Activated T-helper 2 cell treated with anti-CD3 and anti-CD28 coated beads, Interferon-gamma antibody, Interleukin-2, Interleukin-4, amounts not matched to agents 10 μg/mL and 5 μg/mL and 100 μg/mL, durations not matched to agents 14 hours and 24 hours and 36 hours (primary cell): ENCODE measurements at places on chromosomes 11 and 22. TPM values are rescaled to one million over a fixed set of nuclear protein-coding genes. Genes with fewer than 3 reads are reported as not detected.

GAL3ST1 gene
- not detected in 2 replicates for total RNA-seq

GRCh38 chr11:1892116-1892515 lies 421 bp upstream of the PRR33 start:
- H3K27me3 ChIP-seq, result peaks cover 12% of the 10 kb centered on the region
- peaks cover 19% of the 10 kb centered on the region for H3K4me1 ChIP-seq
- no peak overlapping the region for H3K27ac ChIP-seq
- no peak for DNase-seq

DNA sequence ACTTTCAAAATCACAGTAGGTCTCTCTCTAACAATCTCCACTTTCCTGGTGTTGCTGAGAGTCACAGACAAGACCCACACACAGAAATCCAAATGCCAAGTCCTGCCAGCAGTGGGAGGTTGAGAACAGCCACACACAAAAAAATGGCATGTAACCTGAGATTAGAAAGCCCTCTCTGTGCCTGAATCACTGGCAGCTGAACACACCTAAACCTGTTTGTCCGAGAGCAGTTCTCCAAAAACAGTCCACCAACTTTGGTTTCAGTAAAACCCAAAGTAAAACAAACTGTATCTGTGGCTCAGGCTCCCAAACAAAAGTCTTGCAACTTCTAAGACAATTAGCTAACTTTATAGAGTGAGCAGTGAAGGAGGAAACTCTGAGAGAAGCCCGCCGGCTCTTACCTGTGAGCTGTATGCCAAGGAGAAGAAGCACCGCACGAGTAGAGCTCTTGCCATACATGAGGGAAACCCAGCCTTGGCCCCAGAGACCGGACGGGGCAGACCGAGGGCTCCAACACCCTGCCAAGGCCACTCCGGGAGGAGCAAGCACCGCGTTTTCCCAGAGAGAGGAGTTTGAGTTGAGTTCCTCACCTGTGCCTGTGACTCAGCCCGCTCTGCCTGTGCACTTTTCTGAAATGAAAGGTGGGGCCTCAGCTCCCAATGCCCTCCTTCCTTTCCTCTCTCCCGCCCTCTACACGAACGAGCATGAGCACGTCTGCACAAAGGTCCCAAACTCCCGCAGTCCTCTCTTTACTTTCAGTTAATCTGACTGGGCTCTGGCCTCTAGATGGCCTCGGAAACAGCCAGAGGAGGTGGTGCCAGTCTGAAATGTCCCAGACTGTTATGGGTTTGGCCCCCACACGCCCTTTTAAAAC lies at the start of gene MPZL2:
TSS of gene MPZL2 (minus strand) at position 603 of the 874 bp plus-strand sequence. CDS start at position 459, 144 bp downstream.
- H3K4me3 ChIP-seq, result peak within 1 kb of the TSS; percentile 87
- peaks cover 7% of the 10 kb centered on the region for H3K27me3 ChIP-seq
- H3K4me1 ChIP-seq, result peaks cover 50% of the 10 kb centered on the region
- no peak for DNase-seq
- H3K36me3 ChIP-seq, result peaks cover 22% of the 10 kb centered on the region

BIK gene
- 2.5 and 3.1 TPM in 2 replicates for total RNA-seq

MAP4K2 gene
- 72.1 and 77.5 TPM in 2 replicates for total RNA-seq

- H3K27ac ChIP-seq, result no peak overlapping the region
- no peak overlapping the region for H3K4me3 ChIP-seq
- no peak for DNase-seq
- no peaks in the 10 kb centered on the region for H3K36me3 ChIP-seq
- H3K4me1 ChIP-seq, result peaks cover 4% of the 10 kb centered on the region
- no peaks in the 10 kb centered on the region for H3K27me3 ChIP-seq
Measured at GRCh38 chr11:127470306-127470884, 469.8 kb upstream of the KIRREL3 start.

ANKK1 gene
- total RNA-seq, result 0.11 TPM in 1 of 2 replicates, not detected in the other

- DNase-seq, result peak; percentile 62
- peak within 1 kb of the TSS; percentile 99 for H3K27ac ChIP-seq
- H3K4me3 ChIP-seq, result peak within 1 kb of the TSS; percentile 100
- no peaks in the 10 kb centered on the region for H3K27me3 ChIP-seq
- peaks cover 23% of the 10 kb centered on the region for H3K36me3 ChIP-seq
Measured at GRCh38 chr22:46737976-46738646, at the start of gene CERK. CERK (minus strand) TSS chr22:46738252; CDS start chr22:46738148, 104 bp downstream.

GRCh38 chr11:95335989-95336388 lies 105.0 kb upstream of the SESN3 start:
- no peak for DNase-seq
- no peak overlapping the region for H3K4me3 ChIP-seq
- H3K27me3 ChIP-seq, result no peaks in the 10 kb centered on the region
- no peak overlapping the region for H3K27ac ChIP-seq
- peaks cover 13% of the 10 kb centered on the region for H3K4me1 ChIP-seq
- H3K36me3 ChIP-seq, result no peaks in the 10 kb centered on the region

DNA sequence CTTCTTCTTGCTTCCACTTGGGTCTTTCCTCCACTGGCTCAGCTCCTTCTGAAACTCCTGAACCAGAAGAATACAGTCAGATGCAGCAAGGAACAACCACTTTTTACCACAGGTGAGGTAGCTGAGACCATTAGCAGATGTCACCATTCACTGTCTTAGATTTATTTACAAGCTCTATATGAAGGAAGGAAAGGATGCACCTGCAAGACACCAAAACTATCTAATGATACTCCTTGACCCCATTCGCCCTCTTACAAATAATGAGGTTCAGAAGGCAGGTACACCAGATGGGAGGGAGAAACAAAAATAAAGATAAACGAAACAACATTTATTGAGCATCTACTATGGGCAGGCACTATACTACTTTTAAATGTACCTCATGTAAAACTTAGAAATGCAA lies 10.3 kb downstream of the TFIP11 start:
- DNase-seq, result no peak
- H3K27me3 ChIP-seq, result no peaks in the 10 kb centered on the region
- peaks cover 24% of the 10 kb centered on the region for H3K4me1 ChIP-seq
- H3K27ac ChIP-seq, result no peak overlapping the region

CCDC89 gene
- total RNA-seq, result not detected in 2 replicates

OR8A1 gene
- total RNA-seq, result not detected in 2 replicates

HIKESHI gene
- total RNA-seq, result 49.1 and 56.0 TPM in 2 replicates

DNA sequence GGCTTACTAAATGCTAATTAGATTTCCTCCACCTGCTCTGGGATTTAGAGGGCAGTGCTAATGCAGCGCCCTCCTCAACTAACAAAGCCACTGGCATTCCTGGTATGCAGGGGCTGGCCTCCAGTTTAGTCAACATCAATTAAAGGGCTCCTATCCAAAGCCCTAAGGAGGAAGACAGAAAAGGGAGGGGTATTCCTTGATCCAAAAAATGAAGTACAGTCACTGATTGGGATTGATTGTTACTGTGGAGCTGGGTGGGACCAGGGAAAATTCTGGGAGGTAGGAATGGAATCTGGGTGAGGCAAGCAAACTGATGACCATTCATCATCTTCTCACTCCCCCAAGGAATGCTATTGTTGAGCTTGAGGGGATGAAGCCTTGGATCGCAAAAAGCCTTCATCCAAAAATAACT lies 52.2 kb downstream of the GAB2 start:
- peaks cover 42% of the 10 kb centered on the region for H3K4me1 ChIP-seq
- peaks cover 32% of the 10 kb centered on the region for H3K36me3 ChIP-seq
- H3K4me3 ChIP-seq, result no peak overlapping the region
- no peak overlapping the region for H3K27ac ChIP-seq
- no peaks in the 10 kb centered on the region for H3K27me3 ChIP-seq

DNA sequence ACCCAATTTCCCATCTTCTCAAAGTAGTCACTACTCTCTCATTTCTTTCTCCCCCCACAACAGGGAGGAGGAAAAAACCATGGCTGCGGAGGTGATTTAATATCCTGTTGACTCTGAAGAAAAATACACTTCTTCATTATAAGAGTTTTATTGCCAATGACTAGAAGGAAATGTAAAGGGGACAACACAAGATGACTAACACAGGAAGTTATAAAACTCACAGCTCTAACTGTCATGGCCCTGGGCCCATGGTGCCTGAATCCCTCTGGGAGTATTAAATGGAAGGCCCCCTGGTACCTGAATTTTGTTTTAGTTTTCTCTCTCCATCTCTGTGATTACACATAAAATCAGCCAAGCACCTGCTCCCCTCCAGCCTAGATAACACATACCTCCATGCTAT lies 352.8 kb upstream of the FAT3 start:
- no peak overlapping the region for H3K27ac ChIP-seq
- DNase-seq, result no peak
- no peaks in the 10 kb centered on the region for H3K4me1 ChIP-seq

DNA sequence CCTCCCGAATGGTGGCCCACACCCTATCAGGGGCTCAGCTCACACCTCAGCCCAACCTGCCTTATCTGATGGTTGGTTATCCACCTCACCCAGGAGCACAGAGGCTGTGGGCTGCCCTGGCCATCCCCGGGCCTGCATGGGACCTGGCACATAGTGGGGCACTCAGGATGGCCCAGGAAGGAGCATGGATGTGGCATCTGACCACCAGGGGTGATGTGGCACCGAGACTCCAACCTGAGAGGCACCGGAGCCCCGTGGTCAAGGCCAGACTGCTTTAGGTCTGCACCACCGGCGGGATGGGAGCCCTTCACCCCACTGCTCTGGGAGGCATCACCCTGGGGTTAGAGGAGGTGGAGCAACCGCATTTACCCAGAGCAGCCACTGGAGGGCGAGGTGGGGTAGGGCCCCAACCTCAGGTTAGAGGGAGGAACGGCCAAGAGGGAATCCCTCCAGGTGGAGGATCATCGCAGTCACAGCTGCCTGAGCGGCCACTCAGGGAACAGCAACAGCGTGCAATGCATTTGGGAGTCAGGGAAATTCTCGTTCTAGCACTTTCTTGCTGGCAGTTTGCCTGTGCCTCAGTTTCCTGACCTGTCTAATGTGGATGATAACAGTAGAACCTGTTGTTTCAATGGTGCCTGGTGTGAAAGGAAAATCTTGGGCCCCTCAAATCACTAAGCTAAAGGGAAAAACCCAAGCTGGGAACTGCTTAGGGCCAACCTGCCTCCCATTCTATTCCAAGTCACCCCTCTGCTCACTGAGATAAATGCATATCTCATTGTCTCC lies 52.9 kb upstream of the CARS1 start:
- H3K4me3 ChIP-seq, result no peak overlapping the region
- H3K27ac ChIP-seq, result no peak overlapping the region
- peaks cover 2% of the 10 kb centered on the region for H3K36me3 ChIP-seq
- no peak for DNase-seq
- H3K4me1 ChIP-seq, result no peaks in the 10 kb centered on the region

GAB4 gene
- total RNA-seq, result 0.07 TPM in 1 of 2 replicates, not detected in the other

- no peak overlapping the region for H3K27ac ChIP-seq
- no peak for DNase-seq
- no peak overlapping the region for H3K4me3 ChIP-seq
- peaks cover 5% of the 10 kb centered on the region for H3K36me3 ChIP-seq
- H3K4me1 ChIP-seq, result no peaks in the 10 kb centered on the region
Measured at GRCh38 chr22:21929253-21929652, 23.4 kb downstream of the PPM1F start.

DNA sequence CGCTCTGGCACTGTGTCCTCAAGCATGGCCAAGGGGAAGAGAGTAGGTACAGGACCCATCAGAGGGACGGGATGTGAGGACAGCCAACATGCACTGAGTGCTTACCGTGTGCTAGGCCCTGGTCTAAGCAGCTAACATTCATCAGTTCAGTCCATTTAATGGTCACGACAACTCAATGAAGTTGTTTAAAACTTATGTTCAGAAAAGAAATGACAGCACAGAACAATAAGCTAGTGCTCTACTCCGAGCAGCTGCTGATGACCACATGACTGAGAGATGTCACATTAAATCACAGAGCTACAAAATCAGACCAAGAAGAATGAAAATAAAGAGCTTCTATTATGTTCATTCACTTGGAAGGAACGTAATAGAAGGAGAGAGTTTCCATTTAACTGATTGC lies 26.3 kb downstream of the PRDM10 start:
- no peaks in the 10 kb centered on the region for H3K36me3 ChIP-seq
- no peaks in the 10 kb centered on the region for H3K27me3 ChIP-seq
- no peak for DNase-seq
